Stimulated activated CD4-positive, alpha-beta T cell treated with anti-CD3 and anti-CD28 coated beads, Interleukin-1b, Interleukin-23, amount 100 ng/mL, for 1 hour (primary cell): ENCODE measurements at places on chromosomes 7 and 10.

DNA sequence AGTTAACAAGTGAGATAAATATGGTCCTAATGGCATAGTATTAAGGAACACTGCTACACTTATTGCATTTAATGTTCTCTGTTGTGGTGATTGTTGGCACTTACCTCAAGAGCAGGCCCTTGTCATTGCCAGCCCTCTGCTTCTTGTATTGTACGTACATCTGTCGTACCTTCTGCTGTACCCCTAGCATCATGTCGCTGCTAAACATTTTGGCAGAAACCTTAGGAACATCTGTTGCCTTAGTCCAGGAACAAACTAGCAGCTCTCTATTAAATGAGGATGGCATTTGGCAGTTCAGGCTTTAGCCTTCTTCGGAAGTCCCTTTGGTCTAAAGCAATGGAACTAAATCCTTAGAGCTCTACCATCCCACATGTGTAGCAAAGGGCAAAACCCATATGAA lies 47.6 kb downstream of the PRKG1 start:
- DNase-seq, result no peak

- DNase-seq, result no peak
Measured at GRCh38 chr10:127947211-127947610, 40.3 kb downstream of the PTPRE start.

- no peak for DNase-seq
Measured at GRCh38 chr7:134699899-134700298, 53.2 kb downstream of the BPGM start.

DNA sequence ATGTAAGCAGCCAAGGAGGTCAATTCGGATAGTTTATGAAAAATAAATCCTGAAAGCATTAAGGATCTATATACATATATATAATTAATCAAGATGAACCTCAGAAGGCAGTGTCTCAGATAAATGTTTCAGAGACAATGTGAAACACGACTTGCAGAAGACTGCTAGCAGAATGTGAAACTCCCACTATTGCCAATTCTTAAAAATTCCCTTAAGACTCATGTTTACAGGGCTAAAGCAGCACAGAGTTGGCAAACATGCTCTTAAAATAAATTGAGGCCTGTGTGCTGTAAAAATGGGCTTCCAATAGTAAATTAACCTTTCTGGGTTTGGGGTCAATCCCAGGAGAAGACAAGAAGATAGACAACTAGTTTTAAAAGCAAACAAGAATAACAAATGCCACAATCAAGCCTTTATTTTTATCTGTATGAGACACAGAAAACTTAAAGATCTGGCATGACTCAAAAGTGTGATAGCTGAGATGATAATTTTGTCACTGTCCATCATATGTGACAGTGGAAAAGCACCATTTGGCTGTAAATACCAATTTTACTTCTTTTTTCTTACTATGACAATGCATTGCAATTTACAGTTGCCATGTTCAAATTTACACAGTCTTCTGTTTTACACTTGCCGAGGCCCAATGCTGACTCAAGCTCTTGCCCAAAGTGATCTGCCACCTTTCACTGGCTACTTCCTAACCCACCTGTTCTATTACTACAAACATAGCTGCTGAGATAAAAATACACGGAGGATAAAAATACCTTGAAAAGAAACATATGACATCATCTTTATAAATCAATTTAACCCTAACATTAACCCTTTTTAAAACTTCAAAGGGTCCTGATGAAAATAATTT lies 78.6 kb downstream of the CHCHD3 start:
- DNase-seq, result no peak

DNA sequence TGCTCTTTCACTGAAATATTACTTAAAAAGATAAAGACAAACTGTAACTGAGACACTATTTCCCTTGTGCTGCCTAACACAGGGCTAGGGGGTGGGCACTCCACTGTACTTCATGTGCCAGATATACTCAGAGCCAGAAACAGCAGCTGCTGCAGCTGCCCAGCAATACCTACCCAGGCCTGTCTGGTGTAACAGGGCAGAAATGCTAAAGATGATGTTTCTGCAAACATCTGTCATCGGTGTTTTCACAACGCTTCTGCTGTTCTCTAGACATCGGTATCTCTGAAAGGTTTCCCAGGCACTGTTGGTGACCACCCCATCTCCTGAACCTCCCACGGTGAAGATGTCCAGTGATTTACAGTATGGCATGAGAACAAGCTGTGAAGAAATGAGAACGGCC lies 42.7 kb downstream of the LAMB1 start:
- no peak for DNase-seq

DNA sequence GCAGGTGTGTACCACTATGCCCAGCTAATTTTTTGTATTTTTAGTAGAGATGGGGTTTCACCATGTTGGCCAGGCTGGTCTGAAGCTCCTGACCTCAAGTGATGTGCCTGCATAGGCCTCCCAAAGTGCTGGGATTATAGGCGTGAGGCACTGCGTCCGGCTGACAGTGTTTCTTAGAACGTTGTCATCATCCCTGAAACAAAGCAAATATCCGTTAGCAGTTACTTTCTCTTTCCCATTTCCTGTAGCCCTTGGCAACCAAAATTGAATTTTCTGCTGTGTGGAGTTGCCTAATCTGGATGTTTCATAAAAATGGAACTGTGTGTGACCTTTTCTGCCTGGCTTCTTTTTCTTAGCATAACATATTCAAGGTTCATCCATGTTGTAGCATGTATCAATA lies 22.4 kb downstream of the ZNF33A start:
- DNase-seq, result no peak

- DNase-seq, result no peak
Measured at GRCh38 chr10:61890430-61890829, 11.1 kb upstream of the ARID5B start.

DNA sequence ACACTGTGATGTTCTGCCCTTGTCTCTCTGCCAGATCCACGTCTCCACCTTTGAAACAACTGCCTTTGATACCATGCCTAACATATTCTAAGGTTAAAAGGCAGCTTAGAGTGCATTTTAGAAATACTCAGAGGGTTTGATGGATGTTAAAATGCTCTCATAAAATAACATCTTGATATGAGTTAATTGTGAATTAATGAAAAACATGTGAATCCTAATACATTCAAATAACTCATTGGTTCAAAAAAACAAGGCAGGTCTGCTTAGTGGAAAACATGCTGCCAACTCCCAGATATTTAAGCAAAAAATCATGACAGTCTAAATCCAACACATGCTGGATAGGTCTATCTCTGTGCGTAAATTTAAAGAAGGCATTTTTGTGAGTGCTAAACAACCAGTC lies 291.8 kb downstream of the AHR start:
- DNase-seq, result no peak

DNA sequence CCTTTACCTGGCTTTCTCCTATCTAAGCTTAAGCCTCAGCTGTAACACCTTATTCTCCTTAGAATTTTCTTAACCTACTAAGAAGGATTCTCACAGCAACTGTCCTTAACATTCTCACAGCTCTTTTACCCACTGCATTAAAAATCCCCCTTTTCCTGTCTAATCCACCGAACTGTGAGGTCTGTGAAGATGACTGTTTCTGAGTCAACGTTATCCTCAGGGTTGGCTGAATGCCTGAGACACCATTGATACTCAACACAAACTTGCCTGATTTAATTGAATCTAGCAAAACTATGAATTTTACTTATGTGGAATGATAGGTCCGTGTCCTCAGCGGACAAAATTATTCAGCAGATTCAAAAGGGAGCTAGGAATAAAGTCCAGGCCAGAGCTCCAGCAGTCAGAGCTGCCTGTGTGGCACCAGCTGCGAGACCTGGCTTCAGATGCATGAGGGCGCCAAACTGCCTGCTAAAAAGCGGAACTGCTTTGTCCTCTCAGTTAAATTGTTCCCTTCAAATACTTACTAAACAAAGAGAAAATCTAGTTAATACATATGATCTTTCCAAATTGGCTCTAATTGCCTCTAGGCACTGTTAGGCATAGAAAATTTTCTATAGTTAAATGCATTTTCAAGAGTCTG lies 33.4 kb upstream of the VWDE start:
- DNase-seq, result no peak

DNA sequence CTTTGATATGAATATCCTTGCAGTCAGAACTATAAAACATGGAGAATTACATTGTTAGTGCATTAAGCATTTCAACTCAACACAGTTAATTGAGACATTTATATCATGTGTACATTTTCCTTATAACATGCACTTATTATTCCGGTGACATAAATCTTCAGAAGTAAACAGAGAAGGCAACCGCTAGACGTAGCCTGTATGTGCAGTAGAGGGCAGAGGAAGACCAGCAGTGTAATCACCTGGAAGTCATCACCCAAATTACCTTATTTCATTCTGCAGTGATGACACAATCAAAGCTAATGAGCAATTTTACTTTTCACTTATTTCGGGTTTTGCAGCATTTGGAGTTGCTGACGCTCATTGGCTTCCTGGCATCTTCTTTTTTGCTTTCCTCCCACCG lies 394.6 kb downstream of the SDK1 start:
- no peak for DNase-seq
